Effector memory CD4-positive, alpha-beta T cell (primary cell): ENCODE measurements at places on chromosomes 5 and 9.

DNA sequence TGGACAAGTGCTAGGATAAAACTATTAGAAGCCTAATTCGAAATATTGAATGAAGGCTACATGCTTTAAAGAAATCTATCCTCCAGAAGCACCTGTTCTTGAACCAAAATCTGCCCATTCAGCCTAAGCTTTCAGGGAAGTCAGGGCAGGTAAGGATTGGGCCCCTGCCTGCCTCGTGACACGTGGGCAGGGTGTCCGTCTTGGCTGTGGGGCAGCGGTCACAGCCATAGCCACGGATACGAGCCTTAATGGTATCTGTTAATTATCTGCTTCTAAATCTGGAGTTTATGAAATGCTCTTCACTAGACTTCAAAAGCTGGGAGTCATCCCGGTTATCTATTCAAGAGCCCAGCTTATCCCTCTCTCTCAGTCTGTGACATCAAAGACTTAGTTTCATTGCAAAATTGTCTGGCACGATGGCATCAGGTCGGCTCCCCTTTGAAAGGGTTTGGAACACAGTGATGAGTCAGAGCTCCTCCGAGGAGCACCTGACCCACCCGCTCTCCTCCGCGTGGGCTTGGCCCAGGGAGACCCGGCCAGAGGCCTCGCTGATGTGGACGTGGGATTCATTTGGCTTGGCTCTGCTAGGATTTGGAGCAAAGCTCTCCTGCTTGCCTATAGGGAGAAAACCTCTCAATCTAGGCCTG is 135.9 kb downstream of the MACROH2A1 start:
- no peak for DNase-seq

GRCh38 chr9:106862821-106863720 is at the start of gene ZNF462:
TSS of gene ZNF462 (plus strand) at chr9:106863166. CDS start at chr9:106923384, 60,218 bp downstream.
- DNase-seq = no peak

DNA sequence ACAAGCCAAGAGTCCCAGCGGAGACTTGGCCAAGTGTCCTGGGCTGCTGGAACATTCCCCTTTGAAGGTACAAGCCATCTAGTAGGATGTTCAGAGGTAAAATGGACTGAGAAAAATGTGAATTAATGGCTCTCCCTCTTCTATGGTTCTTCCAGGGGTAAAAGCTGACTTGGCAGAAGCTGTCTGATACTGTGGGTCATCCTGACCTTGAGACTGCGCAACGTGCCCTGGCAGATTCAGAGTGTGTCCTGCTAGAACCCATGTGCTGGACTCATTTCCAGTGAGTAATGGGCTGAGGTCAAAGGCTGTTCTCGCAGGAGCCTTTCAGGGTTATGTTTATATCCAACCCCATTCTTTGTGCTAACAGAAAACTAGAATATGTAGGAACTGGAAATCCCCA is 423.0 kb upstream of the CD180 start:
- DNase-seq = no peak

GRCh38 chr5:102243213-102243612 is 52.9 kb downstream of the SLCO4C1 start:
- DNase-seq = no peak

DNA sequence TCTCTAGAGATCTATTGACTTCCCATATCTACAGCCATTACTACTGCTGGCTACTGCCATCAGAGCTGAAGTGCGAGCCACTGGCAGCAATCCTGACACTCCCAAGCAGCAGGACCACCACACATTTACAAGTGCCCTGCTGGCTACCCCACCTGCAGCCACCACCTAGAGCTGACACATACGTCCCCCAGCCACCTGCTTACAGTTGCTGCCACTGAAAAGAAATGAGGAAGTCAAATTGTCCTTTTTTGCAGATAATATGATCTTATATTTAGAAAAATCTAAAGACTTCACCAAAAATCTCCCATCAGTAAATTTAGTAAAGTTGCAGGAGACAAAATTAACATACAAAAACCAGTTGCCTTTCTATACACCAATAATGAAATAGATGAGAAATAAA is 48.4 kb downstream of the ZNF484 start:
- DNase-seq = no peak

- DNase-seq = no peak
Observed at GRCh38 chr5:151058301-151058700, 22.5 kb downstream of the TNIP1 start.

GRCh38 chr5:39203275-39203922 is 16.0 kb downstream of the FYB1 start:
- no peak for DNase-seq

DNA sequence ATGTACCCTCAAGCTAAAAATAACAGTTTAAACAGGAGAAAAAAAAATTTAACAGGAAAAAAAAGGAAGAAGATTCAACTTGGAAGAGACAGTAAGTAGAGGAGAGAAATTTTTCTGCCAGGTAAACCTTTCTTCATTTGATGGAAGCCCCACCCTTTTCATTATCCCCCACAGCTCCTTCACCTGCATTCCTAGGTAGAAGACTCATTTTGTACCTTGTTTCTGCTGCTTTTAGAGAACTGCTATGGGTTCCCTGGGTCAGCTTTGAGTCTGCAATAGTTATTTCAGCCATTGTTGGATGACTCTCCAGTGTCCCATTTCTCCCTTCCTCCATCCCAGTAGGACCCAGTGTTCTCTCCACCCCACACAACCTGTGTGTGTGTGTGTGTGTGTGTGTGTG is 74.1 kb upstream of the CPEB4 start:
- DNase-seq = no peak

DNA sequence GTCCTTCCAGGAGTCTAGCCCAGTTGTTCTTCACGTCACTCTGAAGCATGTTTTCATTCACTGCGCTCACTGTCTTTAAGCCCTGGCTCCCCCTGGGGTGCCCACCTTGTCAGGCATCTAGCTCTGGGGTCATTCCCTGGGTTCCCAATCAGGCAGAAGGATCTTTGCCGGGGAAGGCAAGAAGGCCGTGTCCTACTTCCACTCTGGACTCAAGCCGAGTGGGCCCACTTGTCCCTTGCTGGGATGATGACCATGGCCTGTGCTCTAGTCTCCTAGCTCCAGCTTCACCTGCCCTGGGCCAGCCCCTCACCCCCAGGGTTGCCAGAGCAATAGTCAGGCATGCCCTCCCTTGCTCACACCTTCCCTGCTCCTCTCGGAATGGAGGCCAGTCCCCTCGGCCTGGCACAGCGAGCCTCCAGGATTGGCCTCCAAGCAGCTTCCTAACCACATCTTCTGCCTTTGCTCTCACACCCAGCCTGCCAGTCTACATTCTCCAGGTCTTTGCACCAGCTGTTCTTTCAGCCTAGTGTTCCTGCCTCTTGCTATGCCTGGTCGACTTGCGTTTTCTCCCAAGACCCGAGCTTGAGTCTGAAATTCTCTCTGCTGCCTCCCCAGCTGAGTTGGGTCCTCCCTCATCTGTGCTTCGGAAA is 32.2 kb upstream of the PSD2 start:
- DNase-seq = no peak

DNA sequence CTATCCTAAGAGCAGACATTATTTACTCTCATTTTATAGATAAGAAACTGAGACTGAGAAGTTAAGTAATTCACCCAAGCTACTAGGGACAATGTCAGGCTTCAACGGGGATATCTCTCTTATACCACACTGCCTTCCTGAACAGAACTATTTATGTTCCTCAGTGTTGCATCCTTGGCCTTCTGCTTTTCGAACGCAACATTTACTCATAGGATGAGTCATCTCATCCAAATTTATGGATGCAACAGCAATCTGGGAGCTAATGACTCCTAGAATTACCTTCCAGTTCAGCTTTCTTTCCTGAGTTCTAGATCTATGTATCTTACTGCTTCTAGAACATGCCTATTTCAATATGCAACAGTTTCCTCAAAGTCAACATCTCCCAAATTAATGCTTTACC is 103.6 kb upstream of the PAM start:
- DNase-seq = no peak

DNA sequence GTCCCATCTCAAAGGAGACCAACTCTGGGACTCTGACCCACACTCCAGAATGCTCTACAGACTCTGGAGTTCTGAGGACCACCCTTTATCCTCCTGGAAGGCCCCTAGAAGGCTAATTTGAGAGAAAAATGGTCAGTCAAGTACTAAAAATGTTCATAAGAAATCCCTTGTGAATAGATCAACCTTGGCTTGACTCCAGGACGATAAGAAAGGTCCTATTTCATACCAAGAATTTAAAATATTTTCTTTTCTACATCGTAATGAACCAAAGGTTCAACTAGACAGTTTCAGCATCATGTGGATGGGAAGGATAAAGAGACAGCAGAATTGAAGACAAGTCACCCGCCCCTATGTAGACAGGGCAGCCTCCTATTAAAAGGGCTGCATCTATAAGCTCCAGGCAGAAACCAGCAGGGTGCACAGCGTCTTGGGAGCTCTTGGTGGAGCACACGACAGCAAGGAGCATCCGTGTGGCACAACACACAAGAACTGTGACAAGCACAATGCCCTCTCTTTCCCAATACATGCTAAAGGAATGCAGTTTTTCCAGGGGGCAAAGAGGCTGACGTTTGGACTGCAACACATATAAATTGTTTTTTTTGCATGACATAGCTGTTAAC is 38.3 kb downstream of the RASEF start:
- DNase-seq = no peak

DNA sequence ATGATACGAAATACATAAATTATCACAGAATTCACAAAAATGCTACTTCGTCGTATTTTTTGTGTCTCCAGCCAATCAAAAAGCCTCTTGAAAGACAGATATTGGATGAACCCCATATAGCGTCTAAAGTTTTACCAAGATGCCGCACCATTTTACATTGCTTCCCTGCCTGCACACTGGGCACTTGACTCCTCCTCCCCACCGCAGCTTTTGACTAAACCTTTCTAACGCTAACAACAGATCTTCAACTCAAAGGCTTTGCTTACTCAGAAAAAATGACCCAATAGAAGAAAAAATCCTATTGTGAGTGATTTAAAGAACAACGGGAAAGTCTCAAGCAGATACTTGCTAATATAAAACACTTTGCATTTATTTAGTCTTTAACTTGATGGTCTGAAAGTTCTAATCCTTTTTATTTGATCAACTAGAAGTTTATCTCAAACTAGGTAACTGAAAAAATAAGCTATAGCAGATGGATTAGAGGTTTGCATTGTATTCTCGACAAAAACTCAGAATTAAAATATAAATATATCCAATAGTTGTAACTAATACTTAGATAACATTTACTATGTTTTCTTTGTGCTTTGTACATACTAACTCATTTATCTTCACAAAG is 609.1 kb upstream of the DMAC1 start:
- DNase-seq = no peak

DNA sequence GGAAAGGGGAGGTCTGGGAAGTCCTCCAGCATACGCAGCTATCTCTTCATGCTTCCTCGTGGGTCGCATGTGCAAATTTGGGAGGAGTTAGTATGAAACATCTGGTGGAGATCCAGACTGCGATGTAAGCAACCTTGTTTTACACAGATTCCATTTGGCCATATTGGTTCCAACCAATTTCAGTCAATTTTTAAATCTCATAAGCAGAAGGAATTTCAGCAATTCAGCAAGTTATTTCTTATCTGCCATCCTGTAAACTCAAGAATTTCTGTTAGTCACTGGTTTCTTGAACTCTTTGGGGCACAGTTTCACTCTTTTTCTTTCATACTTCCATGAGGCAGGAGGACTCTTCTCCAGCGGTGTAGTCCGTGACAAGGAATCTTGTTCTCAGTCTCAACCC is 130.4 kb upstream of the CLINT1 start:
- no peak for DNase-seq

GRCh38 chr5:9094582-9094981 is 451.3 kb downstream of the SEMA5A start:
- DNase-seq = no peak

DNA sequence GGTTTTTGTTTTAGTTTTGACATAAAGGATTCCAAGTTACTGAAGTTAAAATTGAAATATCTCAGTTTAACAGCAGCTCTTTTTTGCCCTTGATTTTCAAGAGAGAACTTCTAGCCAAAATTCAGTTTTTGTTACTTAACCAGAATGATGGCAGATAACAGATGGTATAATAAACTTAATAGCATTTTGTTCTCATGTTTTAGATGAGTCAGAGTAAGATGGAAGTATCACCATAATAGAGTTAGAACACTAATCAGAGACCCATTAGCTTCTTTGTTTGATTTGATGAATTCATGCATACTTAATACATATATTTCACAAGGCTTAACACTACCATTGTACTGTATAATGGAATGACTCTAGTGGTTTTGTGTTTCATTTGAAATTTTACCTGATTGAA is 11.9 kb downstream of the ZCCHC9 start:
- DNase-seq = no peak

- no peak for DNase-seq
Observed at GRCh38 chr9:124278054-124278540, 20.3 kb downstream of the NEK6 start.

DNA sequence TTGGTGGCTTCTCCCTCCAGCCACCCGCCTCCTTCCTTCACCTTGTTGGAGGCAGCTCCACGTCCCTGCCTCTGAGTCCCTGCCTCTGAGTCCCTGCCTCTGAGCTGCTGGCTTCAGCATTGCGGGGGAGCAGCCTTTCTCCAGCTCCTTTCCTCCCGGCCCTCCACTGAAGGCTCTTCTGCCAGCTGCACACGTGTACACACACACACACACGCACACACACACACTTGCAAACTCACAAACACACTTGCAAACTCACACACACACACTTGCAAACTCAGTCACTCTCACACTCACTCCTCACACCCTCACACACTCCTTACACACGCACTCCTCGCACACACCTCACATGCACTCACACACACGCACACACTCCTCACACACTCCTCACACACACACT is 45.1 kb downstream of the C9orf50 start:
- DNase-seq = no peak

DNA sequence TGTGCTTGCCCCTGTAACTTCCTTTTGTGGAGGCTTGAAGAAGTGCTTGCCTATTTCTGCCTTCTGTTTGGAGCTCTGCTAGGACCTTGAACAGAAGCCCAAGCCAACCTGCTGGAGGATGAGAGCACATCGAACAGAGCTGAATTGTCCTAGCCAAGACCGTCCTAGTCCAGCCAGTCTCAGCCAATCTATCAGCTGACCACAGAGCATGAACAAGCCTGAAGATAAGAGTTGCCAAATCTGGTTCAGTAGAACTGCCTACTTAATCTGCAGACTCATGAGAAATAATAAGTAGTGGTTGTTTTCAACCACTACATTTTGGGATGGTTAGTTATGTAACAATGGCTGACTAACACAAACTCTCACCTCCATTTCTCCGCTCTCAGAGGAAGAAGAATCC is 4.4 kb upstream of the SNX2 start:
- no peak for DNase-seq

DNA sequence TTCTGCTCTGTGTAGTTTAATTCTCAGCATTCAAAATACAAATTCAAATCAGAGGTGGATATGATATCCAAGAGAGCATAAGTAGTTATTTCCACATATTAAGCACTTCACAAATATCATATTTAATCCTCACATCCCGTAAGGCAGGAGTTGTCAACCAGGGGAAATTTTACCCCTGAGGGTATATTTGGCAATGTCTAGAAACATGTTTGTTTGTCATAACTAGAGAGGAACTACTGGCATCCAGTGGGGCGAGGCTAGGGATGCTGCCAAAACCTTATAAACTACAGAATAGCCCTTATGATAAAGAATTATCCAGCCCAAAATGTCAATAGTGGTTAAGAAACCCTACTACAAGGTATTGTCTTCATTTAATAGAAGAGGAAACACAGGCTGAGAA is 619.4 kb downstream of the SLCO4C1 start:
- DNase-seq = no peak

GRCh38 chr9:113650207-113651131 is 186.9 kb downstream of the RGS3 start:
- no peak for DNase-seq
